Mesenchymal stem cell (in vitro differentiated cells and primary cell): ENCODE measurements at places on chromosomes 12 and 14.

DNA sequence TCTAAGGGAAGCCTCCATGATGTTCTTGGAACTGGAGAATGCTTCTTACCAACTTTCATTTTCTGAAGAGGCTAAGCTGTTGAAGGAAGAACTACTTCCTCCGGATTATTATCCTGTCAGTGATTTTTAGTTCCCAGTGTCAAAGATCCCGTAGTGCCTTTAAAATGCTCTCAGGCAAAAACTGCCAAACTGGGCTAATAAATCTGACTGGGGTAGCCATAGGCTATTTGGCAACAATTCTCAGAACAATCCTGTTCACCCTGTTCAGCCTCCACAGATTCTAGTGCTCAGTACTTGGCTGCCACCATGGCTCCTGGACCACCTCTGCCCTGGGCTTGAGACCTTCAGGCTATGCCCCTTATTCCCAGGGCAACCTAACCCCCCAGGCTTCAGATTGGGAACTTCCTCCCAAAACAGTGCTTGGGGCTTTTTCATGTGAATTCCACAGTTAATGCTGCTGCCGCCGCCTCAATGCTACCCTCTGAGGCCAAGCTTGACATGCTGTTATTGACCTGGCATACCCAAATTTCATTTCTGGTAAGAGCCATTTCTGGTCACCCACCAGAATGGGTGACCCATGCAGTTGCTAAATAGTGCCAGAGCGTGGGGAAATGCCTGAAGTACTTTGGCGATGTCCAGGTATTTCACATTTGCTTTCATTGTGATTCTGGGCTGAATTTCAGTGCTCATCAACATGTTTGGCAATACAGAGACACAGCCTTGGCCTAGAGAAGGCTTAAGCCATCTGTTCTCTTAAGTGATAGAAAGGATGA is 110.0 kb upstream of the ARHGAP5 start:
- peak; percentile 35 for DNase-seq

GRCh38 chr14:22552001-22552826 is 36.8 kb downstream of the DAD1 start:
- no peak for DNase-seq

DNA sequence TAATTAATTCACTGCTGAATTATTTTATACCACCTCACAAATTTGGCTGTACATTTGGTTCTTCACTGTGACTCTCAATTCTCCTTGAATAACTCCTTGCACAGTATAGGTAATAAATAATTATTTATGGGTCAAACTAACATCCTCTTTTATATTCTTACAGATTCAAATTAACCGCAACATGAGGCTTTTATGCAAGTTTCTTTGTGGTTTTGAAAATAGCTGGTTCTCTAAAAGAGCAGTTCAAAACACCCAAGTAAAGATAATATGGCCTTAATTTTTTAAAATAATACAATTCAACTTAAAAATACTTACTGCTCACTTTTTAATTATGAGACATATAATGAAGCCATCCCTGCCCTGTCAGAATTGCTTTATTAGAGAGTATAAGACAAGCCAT is 12.9 kb upstream of the TRIM9 start:
- no peak for DNase-seq

DNA sequence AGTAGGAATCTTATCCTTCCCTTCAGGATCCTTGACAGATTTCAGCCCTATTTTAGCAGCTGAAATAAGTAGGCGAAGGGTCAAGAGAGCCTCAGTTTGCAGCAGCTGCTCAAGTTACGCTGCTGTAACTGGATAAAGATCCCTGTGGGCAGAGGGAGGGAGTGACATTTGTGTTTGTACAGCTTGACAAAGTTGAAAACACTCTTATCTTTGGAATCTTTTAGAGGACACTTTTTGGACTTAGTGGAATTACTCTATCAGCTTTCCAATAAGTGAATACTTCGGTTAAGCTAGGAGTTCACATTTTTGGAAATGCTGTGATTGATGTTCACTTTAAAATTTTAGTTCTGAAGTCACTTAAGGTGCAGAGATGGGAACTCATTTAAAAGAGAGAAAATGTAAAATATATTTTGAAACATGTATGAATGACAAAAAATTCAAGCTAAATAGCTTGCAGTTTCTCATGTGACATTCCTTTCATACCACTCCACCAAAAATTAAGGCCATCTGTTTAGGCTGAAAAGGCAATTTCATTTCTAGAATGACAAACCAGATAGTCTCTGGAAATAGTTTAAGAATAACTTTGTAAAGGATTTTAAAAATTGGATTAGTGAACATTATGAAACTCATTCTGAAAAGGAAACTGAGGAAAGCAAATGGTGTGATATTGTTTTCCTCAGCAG is 55.2 kb downstream of the SLC38A4 start:
- DNase-seq: peak; percentile 45

GRCh38 chr12:122333142-122334087 is 67.1 kb upstream of the VPS33A start:
- no peak for DNase-seq

DNA sequence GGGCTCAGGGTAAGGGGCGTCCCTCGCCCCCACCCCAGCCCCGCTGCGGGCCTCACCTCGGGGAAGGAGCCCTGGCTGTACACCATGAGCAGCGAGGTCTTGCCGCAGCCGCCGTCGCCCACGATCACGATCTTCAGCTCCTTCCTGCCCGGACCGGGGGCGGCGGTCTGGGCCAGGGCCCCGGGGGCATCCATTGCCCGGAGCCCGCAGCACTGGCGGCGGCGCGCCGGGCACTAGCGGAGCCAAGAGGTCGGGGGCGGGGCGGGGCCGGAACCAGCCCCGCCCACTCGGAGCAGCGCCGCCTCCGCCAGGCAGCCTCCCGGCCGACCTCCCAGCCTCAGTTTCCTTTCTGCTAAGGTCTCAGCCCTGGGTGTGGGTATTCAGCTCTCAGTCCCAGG is at the start of gene RHOF:
Gene RHOF (minus strand): TSS at position 249 of the 398 bp plus-strand sequence. CDS start 55 bp downstream, at position 194.
- no peak for DNase-seq
